ENCODE measurements at places on chromosomes 11 and 22. TPM values are rescaled to one million over a fixed set of nuclear protein-coding genes. Genes with fewer than 3 reads are reported as not detected.

CLDN5 gene
- total RNA-seq, result 1.1 TPM

NCR3LG1 gene
- total RNA-seq, result 9.5 TPM

ELFN2 gene
- total RNA-seq, result 0.25 TPM

IFITM1 gene
- total RNA-seq, result 23.9 TPM

CCDC81 gene
- total RNA-seq, result 2.7 TPM

SCGB1D2 gene
- not detected for total RNA-seq

RNF141 gene
- total RNA-seq, result 31.9 TPM

RNF169 gene
- total RNA-seq, result 38.6 TPM

PNPLA5 gene
- not detected for total RNA-seq

MS4A15 gene
- total RNA-seq, result not detected

CECR2 gene
- 0.37 TPM for total RNA-seq

TMEM121B gene
- total RNA-seq, result 0.11 TPM

OR52E8 gene
- not detected for total RNA-seq

NPTXR gene
- total RNA-seq, result 4.6 TPM

SLC22A25 gene
- total RNA-seq, result not detected

CALCB gene
- total RNA-seq, result 0.12 TPM

MAPK8IP2 gene
- total RNA-seq, result 0.37 TPM

RFPL1 gene
- total RNA-seq, result not detected

MRGPRX4 gene
- not detected for total RNA-seq

LGR4 gene
- total RNA-seq, result 11.0 TPM

RFPL3 gene
- total RNA-seq, result not detected

TSPAN18 gene
- total RNA-seq, result not detected

SCGB2A2 gene
- total RNA-seq, result not detected

SCN2B gene
- not detected for total RNA-seq

DNAJB13 gene
- total RNA-seq, result not detected

PIWIL4 gene
- 1.4 TPM for total RNA-seq

PGA5 gene
- total RNA-seq, result not detected

GRIA4 gene
- not detected for total RNA-seq

BATF2 gene
- total RNA-seq, result 0.50 TPM

SERPING1 gene
- 4.3 TPM for total RNA-seq

OR51I1 gene
- 0.11 TPM for total RNA-seq

MMP3 gene
- 54.4 TPM for total RNA-seq
